ENCODE measurements at places on chromosomes 3 and 15. TPM values are rescaled to one million over a fixed set of nuclear protein-coding genes. Genes with fewer than 3 reads are reported as not detected.

- no peak overlapping the region for H3K4me3 ChIP-seq
- DNase-seq: no peak
- H3K4me1 ChIP-seq: no peaks in the 10 kb centered on the region
- no peaks in the 10 kb centered on the region for H3K27me3 ChIP-seq
- H3K27ac ChIP-seq: no peak overlapping the region
Measured at GRCh38 chr3:130758624-130759369, 12.2 kb upstream of the PIK3R4 start.

GRCh38 chr3:89434621-89435380 lies 327.4 kb downstream of the EPHA3 start:
- H3K4me3 ChIP-seq: no peak overlapping the region
- H3K27me3 ChIP-seq: no peaks in the 10 kb centered on the region
- H3K4me1 ChIP-seq: no peaks in the 10 kb centered on the region
- H3K27ac ChIP-seq: no peak overlapping the region
- no peak for DNase-seq
- H3K36me3 ChIP-seq: no peaks in the 10 kb centered on the region

DNA sequence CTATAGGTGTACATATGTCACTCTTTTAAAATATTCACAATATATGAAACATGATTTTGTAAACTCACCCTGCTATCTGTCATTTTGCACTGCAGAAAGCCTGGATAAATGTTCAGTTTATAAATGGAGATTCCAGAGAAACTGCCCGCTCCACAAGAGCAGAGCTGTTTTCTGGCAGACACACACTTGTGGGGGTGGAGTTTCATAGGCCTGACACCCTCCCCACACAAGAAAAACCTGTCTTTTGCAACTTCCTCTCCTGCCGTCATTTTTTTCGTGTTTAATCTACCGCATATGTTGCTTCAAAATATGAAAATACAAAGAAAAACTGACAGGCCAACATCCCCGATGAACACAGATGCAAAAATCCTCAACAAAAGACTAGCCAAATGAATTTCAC lies 479.0 kb downstream of the GABRG3 start:
- no peak overlapping the region for H3K4me3 ChIP-seq
- H3K27me3 ChIP-seq: no peaks in the 10 kb centered on the region
- DNase-seq: no peak
- H3K36me3 ChIP-seq: no peaks in the 10 kb centered on the region
- H3K4me1 ChIP-seq: no peaks in the 10 kb centered on the region

EIF4E3 gene
- 14.3 TPM for total RNA-seq

CLRN1 gene
- 0.35 TPM for total RNA-seq

NANOGP8 gene
- total RNA-seq: 31.9 TPM

Measured in H1 (cell line).